NCI-H1417 (cell line): ENCODE measurements at places on chromosomes 11 and 22.
A peak's percentile ranks its signal among the peaks of the same experiment; 100 is the strongest.

DNA sequence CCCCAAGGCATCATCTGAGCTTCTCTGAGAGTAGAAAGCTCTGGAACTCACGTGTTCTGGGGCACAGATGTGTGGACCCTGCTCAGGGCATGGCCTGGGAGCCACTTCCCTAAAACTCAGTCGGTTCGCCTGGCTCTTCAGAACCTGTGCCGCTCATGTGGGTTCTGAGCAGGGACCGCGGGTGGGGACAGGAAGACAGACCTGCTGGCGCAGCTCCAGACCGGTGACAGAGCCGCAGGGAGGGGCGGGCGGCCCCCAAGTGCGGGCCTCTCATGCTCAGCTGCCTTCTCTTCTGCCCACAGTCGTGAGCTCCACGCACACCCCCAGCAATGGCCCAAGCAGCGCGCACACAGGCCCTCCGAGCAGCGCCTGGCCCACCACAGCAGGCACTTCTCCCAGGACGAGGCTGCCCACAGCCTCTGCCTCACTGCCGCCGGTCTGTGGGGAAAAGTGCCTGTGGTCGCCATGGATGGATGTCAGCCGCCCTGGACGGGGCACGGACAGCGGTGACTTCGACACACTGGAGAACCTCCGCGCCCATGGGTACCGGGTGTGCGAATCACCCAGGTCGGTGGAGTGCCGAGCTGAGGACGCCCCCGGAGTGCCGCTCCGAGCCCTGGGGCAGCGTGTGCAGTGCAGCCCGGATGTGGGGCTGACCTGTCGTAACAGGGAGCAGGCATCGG, 24.2 kb downstream of the MUC5AC start:
- DNase-seq = no peak

- peak; percentile 29 for DNase-seq
These were observed 515.8 kb downstream of the NTM start for GRCh38 chr11:131886201-131886600.

GRCh38 chr11:6453152-6453551, 12.4 kb upstream of the HPX start:
- no peak for DNase-seq

GRCh38 chr11:47395223-47396048, 13.0 kb upstream of the SLC39A13 start:
- no peak for DNase-seq
